HuH-7 (cell line): ENCODE measurements at places on chromosomes 4 and X.

GRCh38 chr4:20662851-20663250, 37.4 kb upstream of the PACRGL start:
- no peak for DNase-seq

GRCh38 chr4:139562067-139562684, 6.2 kb upstream of the SETD7 start:
- DNase-seq: no peak

DNA sequence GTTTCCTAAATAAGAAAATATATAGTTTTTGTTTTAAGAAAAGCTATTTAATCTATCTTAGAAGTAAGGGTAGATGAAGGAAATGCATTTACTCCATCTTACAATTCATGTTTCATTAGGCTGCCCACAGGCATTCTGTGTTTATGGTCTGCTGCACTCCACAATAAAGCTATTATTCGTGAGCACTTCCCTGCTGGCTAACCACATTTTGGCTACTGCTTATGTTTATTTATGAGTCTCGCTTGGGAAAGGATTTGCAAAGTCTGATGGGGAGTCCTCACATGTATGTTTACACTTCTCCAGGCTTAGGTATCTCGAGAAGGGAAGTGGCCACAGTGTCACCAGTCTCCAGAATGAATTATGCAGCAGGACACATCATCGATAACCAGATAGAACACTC, 260.8 kb upstream of the VCX start:
- no peak for DNase-seq

DNA sequence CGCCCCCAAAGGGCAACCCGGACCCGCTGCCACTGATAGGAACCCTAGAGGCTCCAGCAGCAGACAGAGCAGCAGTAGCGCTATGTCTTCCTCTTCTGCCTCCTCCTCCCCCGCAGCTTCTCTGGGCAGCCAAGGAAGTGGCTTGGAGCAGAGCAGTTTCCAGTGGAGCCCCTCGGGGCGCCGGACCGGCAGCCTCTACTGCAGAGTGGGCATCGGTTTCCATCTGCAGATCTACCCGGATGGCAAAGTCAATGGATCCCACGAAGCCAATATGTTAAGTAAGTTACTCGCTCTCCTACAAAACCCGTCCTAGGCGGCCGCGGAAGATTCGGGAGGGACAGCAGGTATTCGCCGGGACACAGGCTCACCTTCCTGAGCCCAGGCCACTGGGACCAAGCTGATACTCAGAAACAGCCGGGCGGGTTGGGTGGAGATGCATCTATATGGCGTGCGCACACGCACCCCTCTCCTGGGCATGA, 477 bp downstream of the FGF5 start:
- no peak for DNase-seq

DNA sequence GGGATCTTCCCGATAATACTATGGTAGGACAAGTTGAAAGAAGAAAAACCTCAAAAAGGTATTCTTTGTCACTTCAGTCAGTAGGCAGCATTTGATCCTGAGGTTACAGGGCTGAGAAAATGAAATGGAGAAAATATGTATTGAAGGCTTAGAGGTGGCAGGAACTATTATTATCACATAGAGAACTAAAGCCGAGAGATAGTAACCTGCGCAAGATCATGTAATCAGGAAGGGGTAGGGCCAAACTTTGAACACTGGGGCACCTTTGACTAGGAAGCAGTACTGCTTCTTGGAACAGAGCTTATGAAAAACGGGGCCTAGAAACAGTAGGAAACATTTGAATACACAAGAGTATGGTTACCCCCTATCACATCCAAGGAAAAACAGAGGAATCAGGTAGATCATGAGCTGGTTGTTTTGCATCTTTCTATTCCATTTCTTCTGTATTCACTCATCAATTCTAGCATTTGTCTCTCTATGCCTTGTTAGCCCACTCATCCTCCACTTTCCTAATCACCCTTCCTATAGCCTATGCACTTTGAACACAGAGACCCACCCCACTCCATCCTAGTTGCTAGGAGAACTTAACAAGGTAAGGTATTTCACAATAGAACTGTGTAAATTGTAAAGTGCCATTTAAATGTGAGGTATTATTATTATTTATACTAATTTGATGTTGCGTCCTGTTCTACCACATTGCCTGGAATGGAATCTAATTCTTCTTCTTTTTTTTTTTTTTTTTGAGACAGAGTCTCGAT, 34.6 kb upstream of the SLC9A7 start:
- no peak for DNase-seq

DNA sequence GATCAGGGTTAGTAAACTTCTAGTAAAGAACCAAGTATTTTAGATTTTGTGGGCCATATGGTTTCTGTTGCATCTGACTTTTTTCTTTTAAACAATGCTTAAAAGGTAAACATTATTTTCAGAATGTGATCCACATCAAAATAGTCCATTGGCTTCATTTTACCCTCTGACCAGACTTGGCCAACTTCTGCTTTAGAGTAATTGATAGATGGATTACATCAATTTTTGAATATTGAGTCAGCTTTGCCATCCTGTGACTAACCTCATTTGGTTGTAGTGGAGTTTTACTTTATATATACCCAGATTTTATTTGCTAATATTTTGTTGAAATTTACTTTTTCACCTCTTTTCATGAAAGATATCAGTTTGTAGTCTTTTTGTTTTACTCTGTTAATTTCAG, 559.8 kb downstream of the TLL1 start:
- DNase-seq: no peak

- DNase-seq: no peak
Observed at GRCh38 chrX:98607739-98608138, 1724.0 kb downstream of the RPA4 start.

GRCh38 chr4:76570141-76570973, 135.3 kb downstream of the SHROOM3 start:
- no peak for DNase-seq

DNA sequence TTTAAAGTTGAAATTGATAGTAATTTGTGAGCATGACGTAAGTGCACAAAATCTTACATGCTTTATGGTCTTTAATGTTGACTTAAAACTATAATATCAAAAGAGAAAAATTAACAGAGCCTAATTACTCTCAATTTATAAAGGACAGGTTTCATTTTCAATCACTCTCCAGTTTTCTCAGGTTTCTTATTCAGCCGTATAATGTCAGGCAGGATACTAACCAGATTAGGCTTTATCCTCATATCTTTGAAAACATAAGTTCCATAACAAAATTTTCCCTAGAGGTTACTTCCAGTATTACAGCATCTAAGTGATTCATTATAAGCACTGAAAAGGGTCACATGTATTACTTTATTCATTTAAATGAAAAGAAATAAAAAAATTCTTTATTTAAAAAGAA, 492.1 kb downstream of the PACRGL start:
- DNase-seq: no peak

DNA sequence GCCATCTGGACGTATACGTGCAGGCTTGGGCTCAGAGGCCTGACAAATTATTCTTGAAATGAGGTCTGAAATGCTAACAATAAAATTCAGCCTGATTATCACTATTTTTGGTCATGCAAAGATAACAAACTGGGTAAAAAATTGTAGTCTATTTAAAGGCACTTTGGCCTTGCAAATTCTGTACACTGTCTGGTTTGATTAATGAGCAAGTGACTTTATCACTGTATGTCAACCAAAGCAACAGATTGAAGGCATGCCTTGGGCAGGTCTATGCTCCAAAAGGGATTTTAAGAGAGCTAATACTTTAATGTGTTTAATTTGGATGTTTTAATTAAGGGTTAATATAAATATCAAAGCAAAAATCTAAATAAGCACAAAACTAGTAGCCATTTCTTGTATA, 1034.9 kb upstream of the GRID2 start:
- DNase-seq: no peak

- DNase-seq: no peak
Observed at GRCh38 chrX:103376979-103377324, 614 bp downstream of the BEX3 start.

DNA sequence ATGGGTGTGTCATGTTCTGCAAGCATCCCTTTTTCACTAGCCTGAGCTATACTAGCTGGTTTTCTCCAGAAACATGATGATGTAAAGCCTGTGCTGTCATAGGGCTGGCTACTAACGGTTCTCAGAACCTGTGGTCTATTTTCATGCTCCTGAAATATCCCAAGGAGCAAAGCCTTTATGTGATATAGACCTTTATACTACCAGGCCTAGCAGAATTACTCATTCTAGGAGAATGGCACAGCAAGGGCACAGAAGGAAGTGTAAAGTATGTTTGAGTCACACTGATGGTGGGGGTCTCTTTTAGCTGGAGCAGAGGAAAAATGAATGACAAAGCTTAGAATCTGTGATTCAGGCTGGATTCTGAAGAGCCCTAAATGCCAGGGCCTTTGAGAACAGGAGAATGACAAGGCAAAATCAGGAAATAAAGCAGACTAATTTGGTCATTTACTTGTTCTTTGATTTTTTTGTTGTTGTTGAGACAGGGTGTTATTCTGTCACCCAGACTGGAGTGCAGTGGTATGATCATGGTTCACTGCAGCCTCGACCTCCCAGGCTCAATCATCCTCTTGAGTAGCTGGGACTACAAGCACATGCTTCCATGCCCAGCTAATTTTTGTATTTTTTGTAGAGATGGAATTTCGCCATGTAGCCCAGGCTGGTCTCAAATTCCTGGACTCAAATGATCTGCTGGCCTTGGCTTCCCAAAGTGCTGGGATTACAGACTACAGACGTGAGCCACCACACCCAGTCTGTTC, 11.8 kb downstream of the TCEAL1 start:
- DNase-seq: no peak

DNA sequence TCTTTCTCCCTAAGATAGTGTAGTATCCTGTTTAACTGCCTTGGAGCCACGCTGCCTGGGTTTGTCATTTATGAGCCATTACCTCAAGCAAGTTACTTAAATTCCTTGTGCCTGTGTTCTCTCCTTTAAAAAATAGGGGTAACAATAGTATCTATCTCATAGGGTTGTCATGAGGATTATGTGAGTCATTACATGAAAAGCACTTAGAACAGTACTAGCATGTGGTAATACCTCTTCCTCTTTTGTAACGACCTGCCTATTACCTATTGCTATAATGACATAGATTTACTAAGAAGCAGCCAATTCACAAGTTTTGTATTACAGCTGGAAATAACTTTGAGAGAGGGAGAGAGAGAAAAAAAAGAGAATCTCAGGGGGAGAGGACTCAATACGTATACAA, 834.7 kb downstream of the RAPGEF2 start:
- no peak for DNase-seq

- DNase-seq: no peak
Observed at GRCh38 chr4:155610143-155610542, 56.5 kb upstream of the GUCY1A1 start.

DNA sequence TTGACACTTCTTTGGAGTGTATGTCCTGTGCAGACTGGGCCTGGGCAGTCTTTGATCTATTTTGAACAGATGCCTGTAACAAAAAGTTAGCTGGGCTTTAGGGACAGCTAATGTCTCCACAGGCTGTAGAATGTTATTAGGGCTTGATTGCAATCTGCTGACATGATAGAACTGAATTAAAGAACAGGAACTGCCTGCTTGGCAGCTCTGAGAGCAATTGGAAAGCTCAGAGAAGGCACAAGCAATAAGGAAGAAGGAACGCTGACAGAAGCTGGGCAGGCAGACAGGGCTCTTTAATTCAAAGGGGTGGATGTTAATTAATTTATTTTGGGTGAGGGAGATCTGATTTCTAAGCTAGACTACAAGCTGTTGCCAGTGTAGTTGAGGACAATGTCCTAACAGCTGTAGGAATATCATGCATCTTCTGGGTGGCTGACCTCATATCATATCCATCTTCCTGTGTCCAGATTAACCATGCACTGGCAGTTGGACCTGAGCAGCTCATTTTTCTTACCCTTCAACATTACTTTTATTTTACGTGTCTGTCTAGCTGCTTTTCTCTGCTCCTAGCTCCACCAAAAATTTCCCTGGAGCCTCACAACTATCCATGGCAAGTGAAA, 20.7 kb upstream of the GRXCR1 start:
- DNase-seq: no peak
